Large intestine (tissue), 12 donors: ENCODE measurements at places on chromosomes 11 and 22. TPM values are rescaled to one million over a fixed set of nuclear protein-coding genes. Genes with fewer than 3 reads are reported as not detected.

The CLMP gene
- polyA plus RNA-seq = 17.5 TPM

DNA sequence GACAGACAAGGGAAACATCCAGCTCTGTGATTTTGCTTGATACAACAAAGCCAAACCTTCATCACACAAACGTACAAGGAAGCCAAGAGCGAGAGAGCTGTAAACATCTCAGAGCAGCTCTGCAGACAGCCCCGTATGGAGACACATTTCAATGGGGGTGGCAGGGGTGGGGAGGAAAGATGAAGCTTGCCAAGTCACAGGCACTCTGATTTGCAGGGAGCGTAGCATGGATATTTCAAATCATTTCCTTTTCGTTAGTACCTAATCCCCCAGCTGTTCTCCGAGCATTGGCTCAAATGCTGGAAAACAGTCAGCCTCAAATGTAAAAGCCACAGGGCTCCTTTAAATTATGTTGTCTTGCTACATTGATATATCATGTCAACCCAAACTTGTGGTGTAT, 458.9 kb upstream of the CADM1 start:
- no peak overlapping the region for H3K27ac ChIP-seq
- peaks cover 12% of the 10 kb centered on the region for H3K4me1 ChIP-seq
- DNase-seq = no peak

- no peaks in the 10 kb centered on the region for H3K4me1 ChIP-seq
- no peak overlapping the region for H3K27ac ChIP-seq
- no peak overlapping the region for H3K4me3 ChIP-seq
- no peaks in the 10 kb centered on the region for H3K27me3 ChIP-seq
These were observed 575.9 kb upstream of the ANO3 start for GRCh38 chr11:25755918-25756584.

DNA sequence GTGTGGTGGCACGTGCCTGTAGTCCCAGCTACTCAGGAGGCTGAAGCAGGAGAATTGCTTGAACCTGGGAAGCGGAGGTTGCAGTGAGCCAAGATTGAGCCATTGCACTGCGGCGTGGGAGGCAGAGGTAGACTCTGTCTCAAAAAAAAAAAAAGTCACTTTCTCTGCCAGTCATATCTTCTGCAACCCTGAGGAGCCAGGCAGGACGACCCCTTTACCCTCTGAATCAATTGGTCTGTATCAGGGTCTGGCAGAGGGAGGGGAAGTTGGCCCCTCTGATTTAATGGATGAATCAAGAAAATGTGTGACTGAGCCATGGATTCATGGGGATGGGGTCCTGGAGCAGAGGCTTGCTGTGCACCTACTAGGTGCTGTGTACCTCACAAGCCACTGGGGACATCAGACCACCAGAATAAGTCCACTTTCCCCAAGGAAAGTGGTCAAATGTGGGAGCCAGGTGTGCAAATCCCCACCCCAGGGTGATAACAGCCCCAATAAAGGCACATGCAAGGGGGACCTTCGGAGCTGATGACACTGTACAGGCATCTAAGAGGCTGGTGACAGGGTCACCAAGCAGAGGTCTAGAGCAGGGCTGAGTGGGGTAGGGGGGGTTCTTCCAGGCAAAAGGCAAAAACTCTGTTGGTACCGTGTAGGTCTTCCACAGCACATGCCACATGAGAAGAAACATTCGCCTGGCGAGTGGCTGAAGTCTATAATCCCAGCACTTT, 29.0 kb downstream of the TXN2 start:
- no peaks in the 10 kb centered on the region for H3K36me3 ChIP-seq
- H3K4me3 ChIP-seq = no peak overlapping the region
- H3K27me3 ChIP-seq = no peaks in the 10 kb centered on the region
- peaks cover 33% of the 10 kb centered on the region for H3K4me1 ChIP-seq

DNA sequence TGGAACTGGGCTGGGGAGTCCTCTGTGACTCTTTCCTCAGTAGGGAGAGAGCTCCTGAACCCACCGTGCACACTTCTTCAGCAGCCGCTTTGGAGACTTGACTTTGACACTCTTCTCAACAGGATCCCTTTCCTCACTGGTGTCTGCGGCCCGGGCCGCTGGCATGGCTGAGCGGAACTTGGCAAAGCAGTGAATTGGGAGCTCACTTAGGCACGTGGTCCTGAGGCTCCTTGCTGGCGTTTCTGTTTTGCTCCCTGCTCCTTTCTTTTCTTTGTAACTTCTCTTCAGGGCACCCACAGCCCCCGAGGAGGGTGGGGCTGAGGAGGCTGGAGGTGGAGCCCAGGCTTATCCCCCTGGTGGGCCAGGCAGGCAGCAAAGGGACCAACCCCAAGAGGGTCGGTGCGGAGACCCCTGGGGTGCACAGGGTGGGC, 8.4 kb upstream of the KCNQ1OT1 start:
- DNase-seq = no peak
- no peaks in the 10 kb centered on the region for H3K36me3 ChIP-seq
- H3K4me1 ChIP-seq = peaks cover 16% of the 10 kb centered on the region
- no peak overlapping the region for H3K4me3 ChIP-seq
- H3K27me3 ChIP-seq = no peaks in the 10 kb centered on the region
